ENCODE measurements at places on chromosomes 13 and 19.

- DNase-seq: no peak
These were observed 101.9 kb downstream of the KLF12 start for GRCh38 chr13:74032325-74032724.

DNA sequence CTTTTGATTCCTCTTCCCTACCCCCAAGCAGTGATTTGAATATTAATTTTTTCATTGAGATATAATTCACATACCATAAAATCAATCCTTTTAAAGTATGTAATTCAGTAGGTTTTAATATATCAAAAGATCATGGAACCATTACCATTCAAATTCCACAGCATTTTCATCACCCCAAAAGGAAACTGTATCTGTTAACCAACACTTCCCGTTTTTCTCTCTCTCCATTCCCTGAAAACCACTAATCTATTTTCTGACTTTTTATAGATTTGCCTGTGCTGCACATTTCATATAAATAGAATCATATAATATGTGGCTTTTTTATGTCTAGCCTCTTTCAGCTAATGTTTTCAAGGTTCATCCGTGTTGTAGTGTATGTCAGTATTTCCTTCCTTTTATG, 107.1 kb downstream of the PAN3 start:
- DNase-seq: no peak

DNA sequence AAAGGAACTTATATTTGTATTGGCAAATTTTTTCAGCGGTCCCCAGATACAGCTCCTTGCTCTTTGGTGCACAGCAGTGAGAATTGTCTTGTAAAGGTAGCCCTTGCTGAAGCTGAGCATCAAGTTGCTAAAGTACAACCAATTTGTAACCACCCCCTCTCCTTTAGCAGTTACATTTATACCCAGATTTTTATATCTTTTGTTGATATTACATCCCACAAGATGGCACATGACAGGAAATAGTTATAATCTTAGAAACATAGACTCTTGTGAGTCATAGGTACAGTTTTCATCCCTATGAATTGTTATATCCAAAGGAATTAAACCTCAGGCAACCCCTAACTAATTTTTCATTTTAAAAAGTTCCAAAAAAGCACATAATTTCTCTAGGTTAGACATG, 523.0 kb upstream of the SLITRK1 start:
- DNase-seq: no peak

GRCh38 chr19:2423071-2423914, 4.1 kb downstream of the TIMM13 start:
- no peak for DNase-seq

DNA sequence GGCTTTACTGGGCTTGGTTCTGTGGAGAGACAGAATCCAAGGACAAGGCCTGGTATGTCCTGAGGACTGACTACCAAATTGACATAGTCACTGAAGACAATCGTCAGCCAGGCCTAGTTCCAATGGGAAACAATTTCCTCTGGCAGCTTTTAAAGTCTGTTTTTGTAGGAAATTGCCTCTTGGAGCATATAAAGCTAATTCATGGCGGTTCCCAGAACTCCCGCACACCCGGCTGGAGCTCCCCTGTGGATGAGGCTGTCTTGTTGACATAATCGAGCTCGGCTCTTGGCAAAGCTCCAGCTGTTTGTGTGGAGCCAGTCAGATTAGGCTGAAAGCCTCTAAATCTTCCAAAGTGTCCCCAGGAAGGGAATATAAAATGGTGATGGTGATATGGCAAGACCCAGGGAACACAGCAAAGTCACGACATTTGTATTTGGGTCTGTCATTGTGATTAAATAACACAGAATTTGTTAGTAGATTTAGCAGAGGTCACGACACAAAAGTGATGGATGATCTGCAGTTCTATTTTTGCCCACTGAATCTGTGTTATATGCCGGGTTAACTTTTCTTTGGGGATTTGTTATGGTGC, 395.0 kb downstream of the PCDH9 start:
- DNase-seq: no peak

DNA sequence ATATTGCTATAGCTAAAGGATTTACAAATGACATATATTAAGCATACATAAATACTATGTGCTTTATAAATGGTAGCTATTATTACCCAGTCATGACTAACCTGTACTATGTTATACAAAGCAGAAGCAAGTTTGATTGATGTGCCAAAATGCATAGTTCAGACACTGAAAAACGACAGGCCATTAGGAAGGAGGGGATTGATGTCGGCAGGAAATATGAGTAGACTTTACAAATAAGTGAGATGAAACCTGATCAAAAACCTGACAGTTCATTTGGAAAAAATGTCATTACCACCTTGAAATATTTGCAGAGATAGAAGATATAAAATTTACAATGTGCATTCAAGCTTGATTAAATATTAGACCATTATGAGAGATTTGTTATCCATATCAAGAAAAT, 38.8 kb upstream of the TPP2 start:
- DNase-seq: no peak

GRCh38 chr19:38310986-38311385, 4.8 kb downstream of the YIF1B start:
- no peak for DNase-seq

DNA sequence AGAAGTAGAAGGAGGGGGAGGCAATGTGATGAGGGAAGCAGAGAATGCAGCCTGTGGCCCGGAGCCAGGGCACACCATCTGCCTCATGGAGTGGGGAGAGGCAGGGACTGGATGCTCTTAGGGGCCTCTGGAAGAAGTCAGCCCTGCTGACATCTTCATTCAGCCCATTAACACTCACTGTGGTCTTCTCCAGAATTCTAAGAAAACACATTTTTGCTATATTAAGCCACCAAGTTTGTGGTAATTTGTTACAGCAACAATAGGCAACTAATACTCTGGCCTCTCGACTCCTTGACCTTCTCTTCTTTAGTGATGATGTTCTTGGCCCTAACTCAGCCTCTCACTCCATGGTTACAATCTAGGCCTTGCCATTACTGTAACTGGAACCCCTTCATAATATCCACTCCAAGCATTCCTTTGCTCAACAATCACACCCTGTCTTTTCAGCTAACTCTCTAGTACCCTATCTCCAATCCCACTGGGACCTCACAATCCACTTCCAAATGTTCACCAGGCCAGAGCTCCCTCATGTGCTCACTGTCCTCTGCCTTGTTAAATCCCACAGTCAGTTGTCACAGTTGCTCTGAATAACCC, 98.5 kb downstream of the MIPEP start:
- DNase-seq: no peak

- DNase-seq: no peak
These were observed 1348.6 kb upstream of the SLC10A2 start for GRCh38 chr13:104414771-104415170.

- DNase-seq: peak; percentile 65
These were observed 14.5 kb upstream of the SIGLEC14 start for GRCh38 chr19:51660975-51661600.

GRCh38 chr13:72782717-72783116, 784 bp downstream of the PIBF1 start:
- peak; percentile 12 for DNase-seq

DNA sequence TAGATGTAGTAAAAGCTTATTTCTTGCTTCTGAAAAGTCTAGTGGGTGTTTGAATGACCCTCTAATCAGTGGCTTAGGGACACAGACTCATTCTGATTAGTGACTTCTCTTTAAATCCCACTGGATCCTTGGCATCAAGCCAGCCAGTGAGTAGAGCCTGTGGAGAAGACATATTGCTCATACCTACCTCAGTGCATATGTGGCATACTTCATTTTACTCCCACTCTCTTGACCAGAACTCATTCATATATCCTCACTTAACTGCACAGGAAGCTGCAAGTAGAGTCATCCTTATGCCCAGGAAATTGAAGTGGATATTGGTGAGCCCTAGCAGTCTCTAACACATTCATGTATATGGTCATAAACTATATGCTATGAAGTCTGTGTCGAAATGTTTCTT, 148.3 kb downstream of the PDS5B start:
- DNase-seq: no peak

GRCh38 chr13:61751039-61751438, 335.4 kb upstream of the PCDH20 start:
- no peak for DNase-seq

GRCh38 chr13:23741879-23742510, 147.2 kb downstream of the MIPEP start:
- no peak for DNase-seq

GRCh38 chr13:87884884-87885283, 213.7 kb downstream of the SLITRK5 start:
- no peak for DNase-seq

GRCh38 chr19:850221-850978, 1.7 kb upstream of the ELANE start:
- no peak for DNase-seq

DNA sequence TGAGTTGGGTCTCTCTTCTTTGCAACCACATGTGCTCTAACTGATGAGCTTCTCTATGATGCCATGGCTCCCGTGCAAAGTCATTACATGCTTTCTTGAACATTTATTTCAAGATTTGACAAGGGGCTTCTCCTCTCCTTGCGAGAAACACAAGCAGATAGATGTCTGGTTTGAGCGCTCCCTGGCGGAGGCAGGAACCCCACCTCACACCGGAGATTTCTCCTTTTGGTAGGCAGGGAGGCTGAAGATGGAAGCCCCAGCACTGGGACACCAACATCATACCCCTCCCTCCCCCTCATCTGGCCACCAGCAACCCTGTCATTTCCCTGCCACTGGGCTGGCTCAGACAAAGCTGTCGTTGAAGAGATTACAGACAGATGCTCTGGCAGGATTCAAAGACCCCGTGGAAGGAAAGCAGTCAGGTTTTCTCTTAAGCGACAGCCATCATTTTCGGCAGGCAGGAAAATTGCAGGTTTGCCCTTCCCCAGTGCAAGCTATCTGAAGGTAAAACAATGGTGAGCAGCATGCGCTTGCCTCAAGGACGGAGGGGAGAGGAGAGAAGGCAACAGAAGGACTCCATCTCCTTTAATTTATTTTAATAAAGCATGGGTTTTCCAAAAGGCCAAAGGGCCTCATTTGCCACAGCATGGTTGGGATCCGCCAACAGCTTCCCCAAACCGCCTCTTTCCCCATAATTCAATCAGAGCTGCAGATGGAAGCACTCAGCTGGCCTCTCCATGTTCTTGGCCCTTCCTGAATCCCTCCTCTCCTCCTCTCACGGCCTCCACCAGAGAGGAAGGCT, 344.1 kb upstream of the TSHZ3 start:
- DNase-seq: no peak

GRCh38 chr13:77328819-77329132, 1.9 kb upstream of the MYCBP2 start:
- DNase-seq: no peak

- DNase-seq: no peak
These were observed 10.2 kb downstream of the OR2Z1 start for GRCh38 chr19:8731428-8732169.

GRCh38 chr19:51387924-51388389, at the start of gene LIM2:
Gene LIM2 (minus strand): TSS chr19:51387974. CDS start chr19:51387443, 531 bp downstream.
- DNase-seq: no peak

- DNase-seq: no peak
These were observed 17.7 kb upstream of the KLF5 start for GRCh38 chr13:73040968-73041596.

GRCh38 chr19:55552620-55553019, 7.3 kb upstream of the SBK3 start:
- DNase-seq: no peak

GRCh38 chr19:41308450-41309179, 1.4 kb upstream of the CCDC97 start:
- peak; percentile 96 for DNase-seq

DNA sequence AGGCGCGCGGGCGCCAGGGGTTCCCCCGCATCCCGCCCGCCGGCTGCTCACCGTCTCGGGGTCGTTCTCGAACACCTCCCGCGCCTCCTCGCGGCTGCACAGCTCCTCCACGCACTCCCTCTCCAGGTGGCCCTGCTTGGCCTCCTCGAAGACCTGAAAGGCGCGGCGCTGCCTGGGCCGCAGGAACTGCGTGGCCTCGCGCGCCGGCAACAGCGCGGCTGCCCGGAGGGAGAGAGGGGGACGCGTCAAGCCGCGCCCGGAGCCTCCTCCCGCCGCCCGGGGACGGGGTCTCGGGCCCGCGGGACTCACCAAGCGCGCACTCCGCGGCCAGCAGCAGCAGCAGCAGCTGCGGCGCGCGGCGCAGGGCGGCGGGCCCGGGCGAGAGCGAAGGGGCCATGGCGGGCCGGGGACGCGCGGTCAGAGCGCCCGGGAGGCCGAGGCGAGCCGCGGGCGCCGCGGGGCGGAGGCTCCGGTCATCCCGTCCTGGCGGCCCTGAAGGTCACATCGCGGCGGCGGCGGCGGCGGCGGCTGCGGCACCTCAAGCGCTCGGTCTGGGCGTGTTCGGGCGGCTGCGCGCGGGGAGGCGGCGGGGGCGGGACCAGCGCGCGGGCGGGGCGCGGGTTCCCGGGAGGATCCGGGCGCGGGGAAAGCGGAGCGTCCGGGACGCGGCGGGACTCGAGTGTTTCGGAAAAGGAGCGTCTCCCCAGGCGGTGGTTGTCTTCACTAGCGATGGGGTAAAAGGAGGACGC, at the start of gene GAS6:
Gene GAS6 (minus strand): TSS at position 553 of the 749 bp plus-strand sequence. CDS start 156 bp downstream, at position 397.
- DNase-seq: no peak

GRCh38 chr19:32830231-32831014, 39.1 kb downstream of the SLC7A9 start:
- DNase-seq: no peak
